ENCODE measurements at places on chromosomes 16 and 17.

DNA sequence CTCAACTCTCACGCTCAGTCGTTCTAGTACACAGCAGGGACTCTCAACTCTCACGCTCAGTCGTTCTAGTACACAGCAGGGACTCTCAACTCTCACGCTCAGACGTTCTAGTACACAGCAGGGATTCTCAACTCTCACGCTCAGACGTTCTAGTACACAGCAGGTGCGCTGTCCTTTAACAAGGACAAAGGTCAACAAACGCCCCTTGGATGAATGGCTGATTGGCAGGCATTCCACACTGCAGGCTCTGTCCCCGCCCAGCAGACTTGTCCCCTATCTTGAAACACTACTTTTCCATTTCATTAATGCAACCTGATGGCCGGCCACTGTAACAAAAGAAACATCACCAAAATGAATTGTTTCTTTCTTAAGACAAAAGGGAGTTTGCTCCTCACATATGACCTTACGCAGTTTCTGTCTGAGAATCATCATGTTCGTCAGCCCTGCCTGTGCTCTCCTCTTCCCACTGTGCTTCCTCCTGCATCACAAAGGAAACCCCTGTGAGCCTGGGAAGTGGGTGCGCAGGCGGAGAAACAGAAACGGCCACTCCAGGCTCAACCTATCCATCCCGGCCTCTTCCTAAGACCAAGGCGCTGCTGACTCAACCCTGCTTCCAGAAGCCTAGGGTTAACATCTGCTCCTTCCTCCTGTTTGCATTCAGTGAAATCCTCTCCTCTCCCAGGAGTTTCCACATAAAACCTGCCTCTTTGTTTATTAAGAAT lies 59.8 kb downstream of the ANKRD11 start:
- DNase-seq = no peak

DNA sequence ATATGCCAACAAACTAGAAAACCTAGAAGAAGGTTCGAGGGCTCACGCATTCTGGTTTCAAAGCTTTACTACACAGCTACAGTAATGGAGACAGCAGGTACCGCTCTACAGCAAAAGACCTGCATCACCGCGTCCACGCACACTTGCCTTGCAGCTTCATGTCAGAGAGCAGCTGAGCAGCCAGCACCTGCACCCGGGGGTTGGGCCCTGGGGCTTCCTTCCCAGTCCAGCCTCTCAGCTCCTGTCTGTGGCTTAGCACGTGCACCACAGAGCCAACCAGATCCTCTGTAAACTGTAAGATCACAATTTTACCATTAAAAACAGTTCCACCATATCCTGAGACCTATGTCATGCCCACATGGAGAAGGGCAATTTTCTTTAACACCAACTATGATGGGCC lies 15.3 kb downstream of the MEAK7 start:
- no peak for DNase-seq

DNA sequence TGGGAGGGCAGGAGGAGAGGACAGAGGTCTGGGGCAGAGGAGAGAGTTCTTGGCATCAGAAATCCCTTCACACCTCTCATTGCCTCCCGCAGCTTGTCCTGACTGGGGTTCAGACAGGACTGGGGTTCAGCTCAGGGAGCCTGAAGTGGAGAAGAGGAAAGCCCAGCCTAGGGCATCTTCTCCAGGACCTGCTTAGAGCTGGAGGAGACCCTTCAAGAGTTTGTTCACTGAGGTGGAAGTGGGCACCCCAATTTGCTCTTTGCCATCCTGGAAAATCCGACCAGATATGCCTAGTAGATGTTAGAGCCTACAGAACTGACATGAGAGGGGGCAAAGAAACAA lies 2.0 kb downstream of the HOXB3 start:
- no peak for DNase-seq

DNA sequence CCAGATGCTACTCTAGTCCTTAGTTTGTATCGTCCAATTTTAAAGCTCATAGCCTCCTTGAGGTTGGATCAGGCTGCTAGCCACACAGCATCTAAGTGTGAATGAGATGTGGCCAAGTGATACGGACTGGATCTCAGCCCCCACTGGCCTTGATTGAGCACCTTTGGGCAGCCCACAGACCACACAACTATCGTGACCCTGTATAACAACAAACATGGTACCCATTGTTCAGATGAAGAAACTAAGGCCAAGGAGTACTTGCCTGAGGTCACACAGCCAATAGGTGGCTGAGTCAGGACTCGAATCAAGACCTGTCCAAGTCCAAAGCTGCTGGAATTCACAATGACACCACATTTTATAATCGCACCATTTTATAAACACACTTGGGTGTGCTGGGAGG lies 73.0 kb upstream of the IRX3 start:
- DNase-seq = no peak

DNA sequence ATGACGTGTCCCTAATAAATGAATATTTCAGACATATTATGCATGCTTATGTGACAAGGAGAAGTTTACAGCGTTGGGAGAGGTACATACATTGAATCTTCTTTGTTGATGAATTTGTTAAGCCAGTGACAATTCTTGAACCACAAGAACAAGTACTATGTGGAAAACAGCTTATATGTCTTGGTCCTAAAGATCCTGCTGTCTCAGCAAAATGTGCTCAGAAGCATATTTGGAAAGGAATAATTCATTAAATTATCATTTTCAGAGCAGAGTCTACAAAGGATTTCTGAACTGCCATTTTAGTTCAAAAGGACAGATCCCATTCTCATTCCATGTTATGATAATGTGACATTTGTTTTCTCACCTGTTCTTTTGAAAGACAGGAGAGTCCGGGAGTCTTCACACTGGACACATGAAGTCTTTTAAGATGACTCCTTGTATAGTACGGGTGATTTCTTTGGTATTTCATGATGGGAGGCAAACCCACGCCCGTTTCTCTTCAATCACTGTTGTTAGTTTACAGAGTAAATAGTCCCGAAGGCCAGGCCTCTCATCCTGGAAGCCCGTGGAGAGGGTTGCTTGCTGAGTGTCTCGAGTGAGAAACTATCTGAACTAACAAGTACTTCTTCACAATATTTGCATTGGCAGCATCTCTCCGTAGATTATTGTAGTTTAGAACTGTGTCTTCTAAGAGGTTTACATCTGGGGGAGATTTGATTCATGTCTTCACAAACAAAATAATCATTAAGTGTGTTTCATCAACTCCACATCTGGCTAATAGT lies 26.7 kb downstream of the VPS35L start:
- DNase-seq = no peak

DNA sequence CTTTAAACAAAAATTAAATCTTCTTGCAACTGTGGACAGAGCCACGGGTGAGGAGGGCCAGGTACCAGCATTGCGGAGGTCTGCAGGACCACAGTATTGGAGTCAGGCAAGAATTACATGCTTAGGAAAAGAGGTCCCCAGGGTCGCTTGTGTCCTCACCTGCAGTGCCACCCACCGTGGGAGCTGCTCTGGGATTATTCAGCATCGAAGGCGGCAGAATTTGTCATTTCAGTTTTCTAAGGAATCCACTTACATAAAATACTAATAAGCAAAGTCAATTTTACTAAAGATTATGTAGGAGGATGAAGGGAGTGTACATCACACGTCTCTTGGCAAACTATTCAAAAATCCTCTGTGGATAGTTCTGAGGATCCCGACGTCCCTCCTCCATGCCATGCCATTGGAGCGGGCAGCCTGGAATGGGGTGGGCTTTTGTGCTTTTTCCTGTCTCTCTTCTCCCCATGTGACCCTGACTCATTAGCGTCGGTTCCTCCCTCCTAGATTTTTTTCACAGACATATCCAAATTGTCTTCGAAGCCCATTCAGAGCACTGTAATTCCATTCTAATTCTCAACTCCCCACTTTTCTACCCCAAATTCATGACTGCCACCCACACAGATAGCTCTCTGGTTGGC lies 3.0 kb upstream of the PIK3R6 start:
- no peak for DNase-seq

Measured in neuronal stem cell (in vitro differentiated cells).